Endothelial cell (in vitro differentiated cells): ENCODE measurements at places on chromosomes 16 and 17.

GRCh38 chr16:67268136-67268579 is 11.2 kb upstream of the PLEKHG4 start:
- DNase-seq: no peak

GRCh38 chr17:28225271-28225670 is 93.7 kb upstream of the TMEM97 start:
- no peak for DNase-seq

DNA sequence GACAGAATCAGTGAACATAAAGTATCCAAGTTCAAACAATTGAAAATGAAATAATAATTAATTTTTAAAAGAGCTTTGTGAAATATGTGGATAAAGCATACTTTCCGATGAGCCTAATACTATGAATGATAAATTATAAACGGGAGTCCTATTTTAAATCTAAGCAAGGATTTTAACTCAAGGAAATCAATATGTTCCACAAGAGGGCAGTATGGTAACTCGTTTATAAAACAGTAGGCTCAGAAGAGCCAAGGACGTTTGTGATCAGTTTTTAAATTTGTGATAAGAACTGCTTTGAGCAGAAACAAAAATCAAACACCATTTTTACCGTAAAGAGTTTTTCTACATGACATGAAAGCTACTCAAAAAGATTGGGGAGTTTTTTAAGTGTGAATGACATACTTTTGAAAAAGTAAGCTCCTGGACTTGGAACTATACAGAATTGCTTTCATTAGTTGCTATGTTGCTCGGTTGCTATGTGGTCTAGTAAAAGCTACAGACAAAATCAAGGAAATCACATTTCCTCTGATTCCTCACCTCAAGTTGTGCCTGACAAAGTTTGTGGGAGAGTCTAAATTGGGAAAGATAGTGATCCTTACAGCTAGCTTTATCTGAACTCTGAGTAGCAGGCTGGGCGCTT is 11.8 kb upstream of the TEKT1 start:
- no peak for DNase-seq

- DNase-seq: peak; percentile 72
These were observed 11.1 kb downstream of the SCN4A start for GRCh38 chr17:63961355-63962212.

DNA sequence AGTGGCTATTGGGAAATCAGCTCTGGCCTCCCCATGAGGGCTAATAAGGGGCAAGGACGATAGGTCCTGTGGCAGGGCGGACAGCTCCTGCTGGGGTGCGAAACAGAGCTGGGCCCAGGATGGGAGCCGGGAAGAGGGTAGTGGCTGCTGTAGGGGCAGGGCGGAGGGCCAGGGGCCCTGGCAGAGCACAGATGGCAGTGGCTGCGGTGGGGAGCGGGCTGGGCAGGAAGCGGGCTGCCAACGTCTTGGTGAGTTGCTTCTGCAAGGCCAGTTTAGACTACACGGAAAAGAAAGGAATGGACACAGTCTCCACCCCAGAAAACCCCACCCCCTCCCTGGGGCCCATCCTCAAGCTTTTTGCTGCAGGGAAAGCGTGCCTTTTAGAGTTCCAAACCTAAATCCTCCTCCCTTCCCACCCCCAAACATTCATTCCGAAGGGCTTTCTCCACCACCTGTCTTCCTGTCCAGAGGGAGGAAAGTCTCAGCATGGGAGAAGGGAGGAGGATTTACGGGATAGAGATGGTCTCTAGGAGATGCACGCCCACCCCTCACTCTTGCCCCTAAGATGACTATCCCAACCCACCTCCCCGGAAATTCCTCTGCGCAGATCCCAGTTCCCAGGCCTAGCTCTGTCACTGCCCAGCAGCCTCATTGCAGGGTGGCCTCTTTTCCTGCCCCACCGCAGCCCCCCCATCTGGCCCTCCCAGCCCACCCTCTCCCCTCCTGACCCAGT is 7.1 kb downstream of the NKIRAS2 start:
- no peak for DNase-seq

DNA sequence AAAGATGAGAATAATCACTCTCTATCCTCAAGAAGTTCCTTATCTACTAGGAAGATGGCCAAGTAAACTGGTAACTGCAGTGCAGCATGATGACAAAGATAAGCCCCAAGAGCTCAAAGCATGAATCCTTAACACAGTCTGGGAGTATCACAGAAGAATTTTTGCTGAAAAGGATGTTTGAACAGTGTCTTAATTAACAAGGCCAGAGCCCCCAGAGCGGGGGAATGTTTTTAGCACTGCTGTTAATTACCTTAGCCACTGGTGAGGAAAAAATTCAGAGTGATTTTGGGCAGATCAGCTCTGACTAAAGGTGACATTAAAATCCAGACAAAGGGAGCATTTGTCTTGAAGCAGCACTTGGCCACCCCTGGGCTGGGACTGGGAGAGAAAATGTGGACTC is 30.1 kb downstream of the ADAMTS18 start:
- no peak for DNase-seq

GRCh38 chr17:42094375-42095069 is 3.8 kb downstream of the ZNF385C start:
- no peak for DNase-seq

DNA sequence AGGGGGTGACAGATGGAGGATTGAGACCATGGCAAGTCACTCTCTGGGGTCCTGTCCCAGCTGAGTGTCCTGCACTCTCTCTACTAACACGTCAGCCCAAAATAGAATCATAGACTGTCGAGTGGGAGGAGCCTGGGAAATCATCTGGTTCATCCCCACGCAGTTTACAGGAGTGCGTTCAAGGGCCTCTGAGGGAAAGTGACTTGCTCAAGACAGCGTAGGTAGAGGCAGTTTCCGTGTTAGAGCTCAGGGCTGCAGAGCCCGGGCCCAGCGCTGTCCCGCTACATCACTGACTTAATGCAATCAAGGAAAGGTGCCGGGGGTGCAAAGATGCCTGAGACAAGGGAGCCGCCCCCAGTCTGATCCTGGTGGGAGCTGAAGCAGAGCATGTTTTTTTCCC is 10.3 kb downstream of the GSG1L2 start:
- DNase-seq: no peak

GRCh38 chr17:29933379-29933778 is 3.4 kb upstream of the SSH2 start:
- DNase-seq: no peak

GRCh38 chr17:76085066-76085730 is 6.2 kb downstream of the ZACN start:
- no peak for DNase-seq

DNA sequence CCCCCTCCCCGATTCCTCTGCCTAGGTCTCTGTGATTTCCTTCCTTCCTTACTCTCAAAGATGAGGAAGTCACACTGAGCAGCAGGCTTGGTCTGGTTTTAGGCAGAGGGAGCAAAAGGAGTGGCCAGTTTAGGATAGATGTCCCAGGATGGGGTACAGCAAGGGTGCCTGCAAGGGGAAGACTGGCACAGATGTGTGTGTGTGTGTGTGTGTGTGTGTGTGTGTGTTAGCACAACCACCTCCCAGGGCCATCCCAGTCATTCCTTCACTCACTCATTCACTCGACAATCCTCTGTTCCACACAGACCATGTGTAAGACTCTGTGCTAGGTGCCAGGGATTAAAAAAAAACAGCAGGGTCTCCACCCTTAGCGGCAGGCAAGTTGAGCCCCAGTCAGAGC is 35.9 kb downstream of the TMEM132E start:
- DNase-seq: no peak

DNA sequence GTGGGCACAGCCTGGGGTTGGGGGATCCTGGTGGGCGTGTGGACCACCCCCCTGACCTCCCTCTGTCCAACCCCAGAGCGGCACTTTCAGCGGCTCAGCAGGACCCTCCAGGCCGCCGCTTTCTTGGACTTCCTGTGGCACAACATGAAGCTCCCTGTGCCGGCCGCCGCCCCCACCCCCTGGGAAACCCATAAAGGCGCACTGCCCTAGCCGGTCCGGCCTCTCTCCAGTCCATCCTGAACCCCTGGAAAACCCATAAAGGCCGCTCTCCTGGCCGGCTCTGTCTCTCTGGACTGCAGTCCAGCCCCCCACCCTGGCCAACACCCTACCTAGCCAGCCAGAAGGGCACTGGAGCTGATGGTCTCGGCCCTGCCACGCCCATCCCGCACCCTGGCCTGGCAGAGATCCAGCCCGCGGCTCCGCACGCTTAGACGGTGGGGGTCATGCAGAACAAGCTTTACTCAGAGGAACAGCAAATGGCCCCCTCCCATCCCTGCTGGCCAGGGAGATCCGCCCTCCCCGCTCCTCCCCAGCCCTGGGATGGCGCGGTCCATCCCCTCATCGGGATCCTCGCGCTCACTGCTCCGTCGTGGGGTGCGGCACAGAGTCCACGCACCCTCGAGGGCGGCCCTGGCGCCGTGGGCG is 2.7 kb downstream of the NOXO1 start:
- no peak for DNase-seq

GRCh38 chr17:48809182-48809581 is 7.8 kb downstream of the TTLL6 start:
- DNase-seq: no peak

DNA sequence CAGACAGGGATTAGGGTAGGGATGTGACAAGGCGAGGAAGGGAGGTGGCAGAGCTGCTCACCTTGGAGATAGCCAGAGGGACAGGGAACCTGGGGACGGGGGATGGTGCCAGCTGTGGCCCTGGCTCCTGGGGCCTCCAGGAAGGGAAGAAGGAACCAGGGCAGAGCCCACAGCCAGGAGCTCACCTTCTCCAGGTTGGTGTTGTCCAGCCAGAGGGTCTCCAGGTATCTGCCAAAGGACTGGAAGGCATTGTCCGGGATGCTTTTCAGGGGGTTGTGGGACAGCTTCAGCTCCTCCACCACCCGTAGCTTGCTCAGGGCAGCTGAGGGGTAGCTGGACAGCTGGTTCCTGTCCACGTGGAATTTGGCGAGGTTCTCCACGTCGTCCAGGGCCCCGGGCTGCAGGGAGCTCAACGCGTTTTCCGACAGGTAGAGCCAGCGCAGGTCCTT is 801 bp downstream of the CHAD start:
- DNase-seq: no peak

- no peak for DNase-seq
These were observed 3.2 kb downstream of the PITPNA start for GRCh38 chr17:1559047-1560043.

GRCh38 chr16:17590711-17591654 is 120.2 kb upstream of the XYLT1 start:
- DNase-seq: no peak

DNA sequence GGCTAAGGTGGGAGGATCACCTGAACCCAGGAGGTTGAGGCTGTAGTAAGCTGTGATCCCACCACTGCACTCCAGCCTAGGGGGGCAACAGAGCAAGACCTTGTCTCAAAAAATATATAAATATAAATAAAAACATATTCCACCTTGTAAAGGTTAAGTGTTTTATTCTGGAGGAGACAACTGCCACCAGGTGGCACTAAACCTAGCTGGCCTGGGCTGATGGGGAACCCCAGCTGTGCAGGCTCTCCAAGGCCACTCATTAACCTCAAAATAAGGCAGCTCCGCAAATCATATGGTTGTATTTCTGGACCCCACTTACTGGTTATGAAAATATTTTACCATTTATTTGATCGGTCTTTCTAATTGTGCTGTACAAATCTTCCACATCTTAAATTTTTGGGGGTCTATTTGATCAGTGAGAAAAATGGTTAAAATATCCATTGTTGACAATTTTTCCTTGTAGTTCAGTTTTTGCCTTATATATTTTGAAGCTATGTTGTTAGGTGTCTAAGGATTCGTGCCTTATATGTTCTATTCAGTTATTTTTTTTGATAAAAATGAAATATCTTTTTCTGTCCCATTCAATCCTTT is 8.5 kb upstream of the ICAM2 start:
- DNase-seq: peak; percentile 69

DNA sequence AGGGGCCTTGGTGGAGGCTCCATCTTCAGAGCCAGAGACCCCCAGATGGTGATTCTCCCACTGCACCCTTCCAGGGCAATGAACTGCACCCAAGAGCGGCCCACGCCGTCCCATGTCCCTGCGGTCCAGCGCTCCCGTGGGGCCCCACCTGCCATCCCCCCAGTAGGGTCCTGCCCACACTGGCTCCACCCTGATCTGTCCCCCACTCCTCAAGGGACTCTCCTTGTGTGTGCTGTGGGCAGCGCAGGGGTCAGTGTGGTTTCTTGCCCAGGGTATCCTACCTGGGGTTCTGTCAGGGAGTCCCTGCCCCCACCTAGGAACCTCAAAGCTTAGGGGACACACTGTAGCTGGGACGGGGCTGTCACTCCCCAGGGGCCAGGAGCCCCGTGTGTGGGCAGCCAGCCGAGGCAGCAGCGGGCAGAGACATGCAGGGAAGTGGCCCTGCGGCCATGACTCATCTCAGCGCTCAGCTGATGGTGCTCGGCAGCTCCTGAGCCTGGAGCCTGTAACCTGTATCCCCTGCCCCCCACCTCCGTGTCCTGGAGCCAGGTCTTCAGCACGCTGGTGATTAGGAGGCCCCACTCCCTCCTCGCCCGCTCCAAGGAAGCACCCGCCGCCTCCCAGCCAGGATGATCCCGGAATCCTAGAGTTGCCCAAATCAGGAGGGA is 35.7 kb upstream of the SSTR5 start:
- DNase-seq: no peak

- no peak for DNase-seq
These were observed 1.7 kb downstream of the CMTM3 start for GRCh38 chr16:66605979-66606751.

DNA sequence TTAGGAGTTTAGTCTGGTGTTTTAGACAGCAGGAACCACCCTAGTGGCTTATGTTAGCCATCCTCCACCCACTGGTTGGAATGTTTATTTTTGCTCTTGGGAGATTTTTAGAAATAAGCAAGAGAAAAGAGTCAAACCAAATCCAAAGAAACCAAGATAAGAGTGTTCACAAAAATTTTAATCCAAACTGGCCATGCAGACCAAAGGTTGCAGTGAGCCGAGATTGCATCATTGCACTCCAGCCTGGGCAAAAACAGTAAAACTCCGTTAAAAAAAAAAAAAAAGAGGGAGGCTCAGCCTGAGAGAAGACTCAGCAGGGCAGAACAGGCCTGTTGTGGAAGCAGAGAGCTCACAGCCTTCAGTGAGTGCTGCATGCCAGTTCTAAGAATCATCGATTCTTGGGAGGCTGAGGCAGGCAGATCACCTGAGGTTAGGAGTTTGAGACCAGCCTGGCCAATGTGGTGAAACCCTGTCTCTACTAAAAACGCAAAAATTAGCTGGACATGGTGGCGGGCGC is 12.2 kb upstream of the C16orf54 start:
- DNase-seq: no peak

DNA sequence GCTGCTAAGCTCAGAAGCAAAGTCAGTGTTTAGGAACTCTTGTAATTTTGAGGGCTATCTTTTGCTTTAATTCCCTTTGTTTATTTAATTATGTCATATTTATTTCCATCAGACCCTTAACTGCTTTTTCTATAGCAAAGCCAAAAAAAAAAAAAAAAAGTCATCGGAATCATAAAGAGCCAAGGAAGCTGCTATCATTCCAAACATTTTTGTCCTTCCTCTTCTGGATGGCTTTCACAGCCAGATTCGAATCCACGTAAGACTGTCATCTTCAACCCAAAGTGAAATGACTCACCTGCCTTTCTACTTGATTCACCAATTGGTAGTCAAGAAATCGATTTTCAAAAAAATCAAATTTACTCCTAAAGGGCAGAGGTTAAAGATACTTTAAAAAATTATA is 38.4 kb downstream of the WIPI1 start:
- DNase-seq: no peak

- no peak for DNase-seq
These were observed 37.2 kb downstream of the CCDC42 start for GRCh38 chr17:8707332-8708024.
